ENCODE measurements at places on chromosomes 5 and 9. TPM values are rescaled to one million over a fixed set of nuclear protein-coding genes. Genes with fewer than 3 reads are reported as not detected.

DNA sequence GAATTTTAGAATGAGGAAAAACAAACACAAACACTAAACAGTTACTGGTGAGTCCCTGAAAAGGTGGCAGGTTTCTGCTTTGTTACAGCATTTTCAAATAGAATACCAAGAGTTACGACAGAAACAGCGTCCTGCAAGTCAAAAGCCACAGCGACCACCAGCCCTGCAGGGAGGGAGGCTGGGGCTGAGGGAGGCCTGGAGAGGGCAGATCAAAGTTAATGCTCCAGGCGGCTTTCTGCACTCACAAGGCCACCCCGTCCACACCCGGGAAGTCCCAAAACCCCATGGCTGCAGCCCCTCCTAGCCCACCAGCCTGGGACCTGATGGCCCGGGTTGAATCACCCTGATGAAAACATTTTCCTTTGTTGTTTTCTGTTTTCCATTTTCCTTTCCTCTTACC is 29.3 kb downstream of the COL23A1 start:
- DNase-seq, result no peak

AQP7 gene
- 173 TPM for total RNA-seq

FSTL4 gene
- not detected for total RNA-seq

POU5F2 gene
- total RNA-seq, result 0.30 TPM

UNC5A gene
- 0.22 TPM for total RNA-seq

GRCh38 chr9:2933165-2934095 is 89.5 kb upstream of the PUM3 start:
- DNase-seq, result no peak

DNA sequence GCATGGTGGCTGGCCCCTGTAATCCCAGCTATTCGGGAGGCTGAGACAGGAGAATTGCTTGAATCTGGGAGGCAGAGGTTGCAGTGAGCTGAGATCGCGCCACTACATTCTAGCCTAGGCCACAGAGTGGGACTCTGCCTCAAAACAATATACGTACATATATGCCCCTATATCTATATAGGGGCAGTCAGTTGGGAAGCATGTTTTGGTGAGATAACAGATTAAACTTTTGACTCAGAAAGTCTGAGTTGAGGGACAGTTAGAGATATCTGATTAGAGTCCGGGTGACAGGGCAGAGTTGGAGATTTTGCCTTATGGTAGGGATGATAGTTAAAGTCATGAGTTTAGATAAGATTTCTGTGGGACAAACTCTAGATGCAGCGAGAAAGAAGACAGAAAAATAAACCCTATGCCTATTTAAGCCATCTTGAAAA is 71.8 kb upstream of the ALDH1A1 start:
- DNase-seq, result no peak

GPR150 gene
- total RNA-seq, result not detected

DNA sequence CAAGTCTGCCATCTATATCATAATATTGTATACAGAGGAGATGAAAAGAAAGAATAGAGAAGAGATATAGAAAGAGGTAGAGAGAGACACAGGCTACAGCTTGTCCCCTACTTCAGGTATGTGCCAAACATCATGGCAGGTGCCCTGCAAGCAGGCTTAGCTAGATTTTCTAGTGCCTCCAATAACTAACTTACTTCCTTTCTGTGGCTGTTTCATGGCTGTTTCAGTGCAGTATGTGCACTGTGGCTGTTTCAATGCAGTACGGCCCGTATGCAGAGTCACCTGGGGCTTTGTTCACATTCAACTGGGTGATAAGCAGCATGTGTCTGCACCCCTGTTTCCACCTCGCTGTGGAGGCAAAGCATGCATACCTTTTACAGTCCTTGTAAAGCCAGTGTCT is 327.2 kb downstream of the NTRK2 start:
- no peak for DNase-seq

GRCh38 chr5:77971776-77972468 is 195.8 kb upstream of the TBCA start:
- no peak for DNase-seq

CBY3 gene
- not detected for total RNA-seq

RRAGA gene
- 70.7 TPM for total RNA-seq
